ENCODE measurements at places on chromosomes 13 and 19. TPM values are rescaled to one million over a fixed set of nuclear protein-coding genes. Genes with fewer than 3 reads are reported as not detected.

Gene NANOS2
- not detected for total RNA-seq

Gene OR7A5
- total RNA-seq, result not detected

Gene CALM3
- total RNA-seq, result 272 TPM

Gene SYT5
- 4.7 TPM for total RNA-seq

Gene CATSPERD
- total RNA-seq, result not detected

Gene TEX26
- total RNA-seq, result not detected

Gene TMC4
- 1.1 TPM for total RNA-seq

All from A549 treated with DMSO at 1 μM for 4 hours (cell line).